ENCODE measurements at places on chromosomes 13 and 19.
A peak's percentile ranks its signal among the peaks of the same experiment; 100 is the strongest.

GRCh38 chr13:41268764-41269163, 5.4 kb upstream of the MTRF1 start:
- DNase-seq, result peak; percentile 82

- DNase-seq, result peak; percentile 47
Measured at GRCh38 chr13:22061806-22062391, 391.0 kb downstream of the FGF9 start.

DNA sequence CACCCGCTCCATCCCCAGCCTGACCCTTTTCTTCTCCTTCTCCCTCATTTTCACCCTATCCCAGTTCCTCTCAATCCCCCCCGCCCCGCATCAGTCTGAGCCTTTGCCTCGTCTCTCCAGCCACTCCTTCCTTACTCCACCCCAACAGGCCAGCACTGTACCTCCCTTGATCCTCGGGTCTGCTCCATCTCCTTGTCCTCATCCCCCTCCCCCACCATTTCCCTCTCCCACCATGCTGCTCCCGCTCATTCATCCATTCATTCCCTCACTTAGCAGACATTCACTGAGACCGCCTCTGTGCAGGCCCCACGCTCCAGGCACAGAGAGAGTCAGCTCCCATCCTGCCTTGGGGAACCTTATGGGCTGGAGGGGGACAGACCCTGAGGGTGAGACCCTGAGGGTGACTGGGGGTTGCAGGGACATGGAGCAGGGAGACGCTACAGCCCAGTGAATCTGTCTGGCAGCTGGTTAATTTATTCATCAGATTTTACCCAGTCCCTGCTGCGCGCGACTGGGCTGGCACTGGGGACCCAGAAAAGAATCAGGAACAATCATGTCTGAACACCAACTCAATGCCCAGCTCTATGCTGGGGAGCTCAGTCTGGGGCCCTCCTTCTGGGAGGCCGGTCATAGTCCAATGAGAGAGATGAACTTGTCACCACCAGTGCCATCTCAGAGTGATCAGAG, 881 bp downstream of the ARHGAP33 start:
- DNase-seq, result no peak

DNA sequence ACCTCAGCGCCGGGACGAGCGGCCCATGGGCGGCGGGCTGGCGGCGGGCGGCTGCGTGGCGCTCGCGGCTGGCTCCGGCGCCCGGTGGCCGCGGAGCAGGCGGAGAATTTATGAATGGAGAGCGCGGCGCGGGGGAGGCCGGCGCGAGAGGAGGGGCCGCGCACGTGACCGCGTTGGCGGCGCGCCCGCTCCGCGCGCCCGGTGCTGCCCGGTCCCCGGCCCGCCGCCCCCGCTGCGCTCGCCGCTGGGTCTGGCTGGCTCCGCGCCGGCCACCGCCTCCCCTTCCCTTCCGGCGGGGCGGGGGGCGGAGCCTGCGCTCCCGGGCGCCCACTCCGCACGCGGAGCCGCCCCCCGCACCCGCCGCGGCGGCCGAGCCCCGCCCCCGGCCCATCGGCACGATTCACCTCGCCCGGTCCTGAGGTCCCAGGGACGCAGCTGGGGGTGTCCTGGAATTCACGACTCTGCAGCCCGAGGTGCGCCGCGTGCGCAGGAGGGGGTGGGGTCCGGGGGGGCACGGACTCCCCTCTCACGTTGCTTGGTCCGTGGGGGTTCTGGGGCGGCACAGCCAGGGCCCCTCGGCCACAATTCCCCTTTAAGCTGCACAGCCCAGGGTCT, at the start of gene CBARP:
Gene CBARP (minus strand): TSS at position 252 of the 615 bp plus-strand sequence. CDS start 1,905 bp downstream, outside the sequence.
- DNase-seq, result no peak

DNA sequence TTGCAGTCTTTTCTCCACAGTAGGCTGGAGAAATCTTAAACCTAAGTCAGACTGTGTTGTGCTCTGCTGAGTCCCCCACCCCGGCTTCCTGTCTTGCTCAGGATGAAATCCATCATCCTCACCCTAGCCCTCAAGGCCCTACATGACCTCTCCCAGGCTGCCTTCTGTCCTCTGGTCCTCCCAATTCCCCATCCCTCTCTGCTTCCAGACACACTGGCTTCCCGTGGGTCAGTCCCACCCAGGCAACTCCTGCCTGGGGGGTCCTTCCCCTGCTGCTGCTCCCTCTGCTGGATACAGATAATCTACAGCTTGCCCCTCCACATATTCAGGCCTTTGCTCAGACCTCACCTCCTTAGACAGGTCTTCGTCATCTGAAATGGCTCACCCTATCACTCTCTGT, 18.4 kb upstream of the CBY2 start:
- DNase-seq, result no peak

GRCh38 chr13:23767838-23768237, 121.4 kb downstream of the MIPEP start:
- no peak for DNase-seq

GRCh38 chr13:112442483-112443090, 66.4 kb downstream of the SPACA7 start:
- no peak for DNase-seq

GRCh38 chr13:97574926-97575325, 141.0 kb downstream of the RAP2A start:
- peak; percentile 1 for DNase-seq

DNA sequence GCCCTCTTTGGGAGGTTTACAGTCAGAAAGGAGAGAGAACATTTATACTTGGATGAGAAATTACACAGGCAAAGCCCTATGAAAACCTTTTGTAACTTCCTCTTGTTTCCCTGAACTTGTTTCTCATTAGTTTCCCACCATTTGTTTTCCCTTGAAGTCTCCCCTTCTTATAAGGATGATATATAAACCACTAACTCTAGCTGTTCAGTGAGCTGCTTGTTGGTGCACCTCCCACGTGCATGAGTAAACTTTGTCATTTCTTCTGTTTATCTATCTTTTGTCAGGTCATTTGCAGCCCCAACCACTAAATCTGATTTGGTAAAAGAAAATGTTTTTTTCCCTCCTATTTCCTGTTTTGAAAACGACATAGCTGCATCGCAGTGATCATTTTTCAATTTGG, 919.9 kb downstream of the SLITRK1 start:
- DNase-seq, result no peak

DNA sequence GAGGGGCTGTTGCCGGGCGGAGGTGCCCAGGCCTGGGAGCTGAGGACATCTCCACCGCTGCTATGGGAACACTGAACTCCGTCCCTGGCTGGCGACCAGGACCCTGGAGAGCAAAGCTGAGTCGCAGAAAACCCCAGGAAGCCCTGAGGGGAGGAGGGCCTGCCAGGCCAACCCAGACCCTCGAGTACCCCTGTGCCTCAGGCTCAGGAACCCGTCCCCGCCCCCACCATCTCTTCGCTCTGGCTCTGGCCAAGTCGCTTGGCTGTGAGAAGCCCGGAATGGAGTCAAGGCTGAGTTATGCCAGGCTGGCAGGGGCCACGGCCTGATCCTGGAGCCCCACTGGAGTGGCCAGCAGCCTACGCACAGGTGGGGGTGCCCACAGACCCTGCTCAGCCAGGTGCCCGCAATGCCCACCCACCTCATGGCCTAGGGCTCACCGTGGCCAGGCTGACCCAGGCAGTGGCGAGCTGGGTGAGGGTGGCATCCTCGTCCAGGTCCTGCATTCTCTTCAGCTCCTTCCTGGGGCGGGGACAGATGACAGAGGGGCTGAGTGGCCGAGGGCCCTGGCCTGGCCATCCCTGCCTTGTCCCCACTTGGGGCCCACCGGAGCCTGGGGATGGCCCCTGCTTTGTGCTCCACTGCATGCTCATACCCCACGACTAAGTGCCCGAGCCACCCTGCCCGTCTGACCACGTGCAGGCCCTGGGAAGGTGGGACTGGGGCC, 8.5 kb upstream of the CERS1 start:
- no peak for DNase-seq

- DNase-seq, result peak; percentile 55
Measured at GRCh38 chr19:8505680-8506401, 3.4 kb upstream of the PRAM1 start.

DNA sequence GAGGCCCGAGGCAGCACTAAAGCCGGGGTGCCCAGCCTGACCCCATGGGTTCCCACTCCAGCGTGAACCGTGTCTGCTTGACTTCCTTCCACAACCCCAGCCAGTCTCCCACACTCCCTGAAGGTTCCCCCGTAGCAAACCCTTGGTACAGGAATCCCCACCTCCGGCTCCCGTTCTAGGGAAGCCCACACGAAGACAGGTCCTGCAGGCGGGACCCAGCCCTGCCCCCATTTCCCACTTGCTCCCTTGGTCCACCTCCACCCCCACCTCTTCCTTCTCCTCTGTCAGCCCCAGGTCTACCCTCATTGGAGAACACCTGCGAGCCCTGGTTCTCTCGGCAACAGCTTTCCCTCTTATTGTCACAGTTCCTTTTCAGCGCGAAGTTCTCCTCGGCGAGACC, 23.9 kb downstream of the C19orf81 start:
- no peak for DNase-seq

DNA sequence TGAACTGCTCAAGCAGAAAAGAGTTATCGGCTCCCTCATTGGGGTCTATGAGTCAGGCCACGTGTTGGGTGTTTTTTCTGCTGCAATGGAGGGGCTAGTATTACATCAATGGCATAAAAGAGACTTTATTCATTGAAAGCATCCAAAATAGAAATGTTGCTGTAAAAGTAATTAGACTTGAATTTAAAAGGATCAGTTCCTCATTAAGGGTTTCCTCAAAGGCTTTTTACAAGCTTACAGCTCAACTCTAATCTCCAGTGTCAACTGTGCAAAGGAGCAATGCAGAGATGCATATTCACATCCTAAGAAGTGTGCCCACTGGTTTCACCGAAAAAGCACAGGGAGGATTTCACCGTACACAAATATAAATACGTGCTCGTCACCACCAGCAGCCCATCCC, 300.3 kb downstream of the FOXO1 start:
- no peak for DNase-seq

- DNase-seq, result no peak
Measured at GRCh38 chr13:109196948-109197347, 567.5 kb downstream of the MYO16 start.

GRCh38 chr13:100506154-100506553, 82.4 kb downstream of the GGACT start:
- DNase-seq, result no peak

GRCh38 chr19:48613852-48614435, 932 bp downstream of the FAM83E start:
- DNase-seq, result no peak

- DNase-seq, result no peak
Measured at GRCh38 chr13:63481334-63481733, 2065.7 kb upstream of the PCDH20 start.

DNA sequence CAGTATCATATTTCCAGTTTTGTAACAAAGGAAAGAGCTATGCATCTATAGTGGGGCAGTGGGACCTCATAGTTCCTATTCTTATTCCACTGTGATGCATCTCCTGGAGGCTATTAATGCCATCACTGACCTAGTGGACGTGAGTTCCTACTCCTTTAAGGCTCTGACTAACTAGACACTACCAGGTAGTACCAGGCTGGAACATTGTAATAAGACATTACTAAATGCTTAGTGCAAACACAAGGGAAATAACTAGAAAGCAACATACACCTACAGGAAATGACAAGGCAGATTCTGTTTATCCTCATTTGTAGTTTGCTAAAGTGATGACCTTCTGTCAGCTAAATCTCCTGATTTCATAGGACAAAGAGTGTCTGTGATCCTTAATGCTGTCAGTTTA, 192.5 kb downstream of the POSTN start:
- no peak for DNase-seq

GRCh38 chr19:13037161-13037560, 41.9 kb downstream of the NFIX start:
- no peak for DNase-seq

GRCh38 chr19:35733180-35734125, 8.8 kb downstream of the IGFLR1 start:
- no peak for DNase-seq

GRCh38 chr13:26616126-26616525, 58.6 kb downstream of the WASF3 start:
- DNase-seq, result no peak

GRCh38 chr19:44587963-44588770, 25.2 kb upstream of the IGSF23 start:
- no peak for DNase-seq

DNA sequence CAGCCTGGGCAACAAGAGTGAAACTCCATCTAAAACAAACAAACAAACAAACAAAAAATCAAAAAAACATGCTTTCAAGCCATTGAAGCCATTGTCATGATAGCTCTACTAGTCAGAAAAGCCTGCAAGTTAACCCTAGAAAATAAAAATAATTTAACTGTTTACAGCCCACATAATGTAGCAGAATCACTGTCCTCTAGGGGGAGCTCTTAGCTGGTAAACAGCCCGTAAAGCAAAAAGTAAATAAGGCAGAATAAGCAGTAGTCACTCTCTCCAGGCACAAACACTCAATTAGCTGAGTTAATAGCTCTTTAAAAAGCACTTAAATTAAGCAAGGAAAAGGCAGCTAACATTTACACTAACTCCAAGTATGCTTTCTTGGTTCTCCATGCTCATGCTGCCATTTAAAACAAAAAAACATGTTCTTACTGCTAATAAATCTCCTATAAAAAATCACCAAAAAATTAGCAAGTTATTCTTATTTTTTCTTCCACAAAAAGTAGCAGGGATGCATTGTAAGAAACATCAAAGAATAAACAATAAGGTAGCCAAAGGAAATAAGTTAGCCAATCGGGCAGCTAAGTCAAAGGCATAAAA, 11.3 kb downstream of the LILRB4 start:
- peak; percentile 78 for DNase-seq

- DNase-seq, result peak; percentile 81
Measured at GRCh38 chr13:41004875-41005693, 14.0 kb downstream of the ELF1 start.

- DNase-seq, result no peak
Measured at GRCh38 chr13:59607780-59608233, 555.9 kb downstream of the DIAPH3 start.

DNA sequence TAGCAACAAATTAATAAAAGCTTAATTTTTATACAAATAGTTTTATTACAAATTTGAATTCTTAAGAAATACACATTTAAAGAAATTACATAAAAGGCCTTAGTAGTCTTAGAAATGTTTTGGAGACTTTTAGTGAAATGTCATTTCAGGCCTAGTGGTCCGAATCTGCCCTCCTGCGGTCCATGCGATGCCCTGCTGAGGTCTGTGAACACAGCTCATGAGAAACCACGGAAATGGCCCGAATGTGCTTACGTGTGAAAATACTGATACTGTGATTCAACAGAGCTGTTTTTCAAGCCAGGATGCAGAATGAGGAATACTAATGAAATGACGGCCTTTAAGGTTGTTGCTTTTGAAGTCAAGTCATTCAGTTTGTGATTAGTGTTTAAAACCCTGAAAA, 157.9 kb downstream of the COL4A1 start:
- DNase-seq, result no peak

- DNase-seq, result peak; percentile 22
Measured at GRCh38 chr19:34431681-34432402, 3.7 kb downstream of the UBA2 start.

Data from common myeloid progenitor, CD34-positive (primary cell).